ENCODE measurements at places on chromosomes 5 and 9.

GRCh38 chr9:34413231-34413852, 36.6 kb upstream of the MYORG start:
- DNase-seq: peak; percentile 26

DNA sequence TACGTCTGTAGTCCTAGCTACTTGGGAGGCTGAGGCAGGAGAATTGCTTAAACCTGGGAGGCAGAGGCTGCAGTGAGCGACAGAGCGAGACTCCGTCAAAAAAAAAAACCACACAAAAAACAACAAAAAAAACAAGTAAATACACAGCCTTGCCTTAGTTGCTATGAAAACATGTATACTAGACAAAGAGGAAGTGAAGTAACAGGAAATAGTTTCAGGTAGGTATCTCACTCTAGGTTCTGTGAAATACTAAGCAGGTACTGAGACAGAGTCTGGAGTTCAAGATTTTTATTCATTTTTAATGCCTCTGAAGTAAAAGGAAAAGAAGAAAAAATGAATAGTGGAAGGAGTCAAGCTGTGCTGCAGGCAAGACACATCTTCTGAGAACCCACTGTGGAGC, 687.9 kb upstream of the RGMB start:
- DNase-seq: no peak

- no peak for DNase-seq
Measured at GRCh38 chr5:76765249-76765648, 49.3 kb downstream of the F2R start.

GRCh38 chr5:86885489-86886230, 267.9 kb downstream of the COX7C start:
- DNase-seq: no peak
